ENCODE measurements at places on chromosomes 6 and 20.

- DNase-seq, result no peak
These were observed 13.1 kb upstream of the PBOV1 start for GRCh38 chr6:138231381-138231886.

DNA sequence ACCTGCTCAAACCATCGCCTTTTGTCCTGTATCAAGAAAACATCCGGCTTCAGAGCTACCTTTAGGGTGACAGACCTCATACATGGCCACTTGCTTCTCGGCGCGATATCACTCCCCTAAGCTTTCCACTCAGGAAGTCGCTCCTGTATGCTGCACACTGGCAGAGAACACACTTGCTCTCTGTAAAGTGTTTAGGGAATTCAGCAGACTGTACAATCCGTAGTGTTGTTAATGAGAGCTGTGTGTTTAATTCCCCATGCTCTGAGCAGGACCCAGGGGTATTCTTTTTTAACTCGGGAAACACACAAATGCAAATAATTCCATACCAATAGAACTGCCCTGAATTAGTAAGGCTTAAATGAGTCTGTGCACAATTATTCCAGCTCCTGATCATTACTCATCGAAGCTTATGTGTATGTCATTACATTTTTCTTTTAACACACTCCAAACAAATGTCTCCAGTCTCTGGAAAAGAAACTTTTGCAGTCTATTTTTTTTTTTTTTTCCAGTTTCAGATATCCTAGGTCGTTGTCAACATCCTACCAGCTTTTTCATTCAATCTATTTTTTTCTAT, 338.7 kb upstream of the ARID1B start:
- no peak for DNase-seq

GRCh38 chr20:58822149-58822548, 28.6 kb downstream of the GNAS-AS1 start:
- no peak for DNase-seq

- DNase-seq, result no peak
These were observed 142.1 kb downstream of the MYB start for GRCh38 chr6:135323202-135323668.

GRCh38 chr20:10639737-10640556, 33.9 kb downstream of the JAG1 start:
- no peak for DNase-seq

- DNase-seq, result no peak
These were observed 105.6 kb downstream of the PSMB1 start for GRCh38 chr6:170447561-170447930.

- DNase-seq, result no peak
These were observed 5.8 kb upstream of the PACSIN1 start for GRCh38 chr6:34459899-34460593.

DNA sequence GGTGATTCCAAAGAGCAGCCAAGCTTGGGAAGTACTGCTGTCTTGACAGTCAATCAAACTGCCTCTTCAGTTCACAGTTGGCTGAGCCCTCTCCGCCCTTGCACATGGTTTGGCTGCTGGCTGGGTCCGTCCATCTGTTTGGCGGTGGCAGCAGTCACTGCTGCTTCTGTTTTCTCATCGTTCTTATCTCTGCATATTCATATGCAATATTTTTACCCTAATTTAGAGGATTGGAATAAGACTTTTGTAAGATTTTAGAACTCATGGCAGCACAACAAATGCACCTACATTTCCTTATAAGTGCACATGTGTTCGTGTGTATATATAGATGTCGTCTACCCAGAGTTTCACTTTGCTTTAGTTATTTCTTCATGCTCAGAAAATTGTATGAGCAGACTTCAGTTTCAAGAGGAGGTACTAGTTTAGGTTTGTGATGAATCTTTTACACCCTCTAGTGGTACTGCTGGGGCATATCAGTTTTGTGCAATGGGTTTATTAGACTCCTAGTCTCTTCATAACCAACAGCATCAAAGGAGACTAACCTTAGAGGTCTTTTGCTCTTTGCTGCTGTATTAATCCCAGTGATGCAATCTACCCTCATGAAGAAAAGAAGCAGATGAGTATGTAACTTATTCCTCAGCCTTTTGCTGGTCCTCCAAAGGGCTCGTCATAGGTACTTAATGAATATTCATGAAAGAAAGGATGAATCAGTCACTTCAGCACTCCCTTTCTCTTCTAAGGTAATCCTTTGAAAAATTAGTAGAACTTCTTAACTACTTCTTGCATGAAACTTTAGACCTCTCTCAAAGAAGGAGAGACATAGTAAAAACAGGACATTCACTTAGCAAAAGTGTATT, 44.3 kb downstream of the KHDC1L start:
- DNase-seq, result no peak

DNA sequence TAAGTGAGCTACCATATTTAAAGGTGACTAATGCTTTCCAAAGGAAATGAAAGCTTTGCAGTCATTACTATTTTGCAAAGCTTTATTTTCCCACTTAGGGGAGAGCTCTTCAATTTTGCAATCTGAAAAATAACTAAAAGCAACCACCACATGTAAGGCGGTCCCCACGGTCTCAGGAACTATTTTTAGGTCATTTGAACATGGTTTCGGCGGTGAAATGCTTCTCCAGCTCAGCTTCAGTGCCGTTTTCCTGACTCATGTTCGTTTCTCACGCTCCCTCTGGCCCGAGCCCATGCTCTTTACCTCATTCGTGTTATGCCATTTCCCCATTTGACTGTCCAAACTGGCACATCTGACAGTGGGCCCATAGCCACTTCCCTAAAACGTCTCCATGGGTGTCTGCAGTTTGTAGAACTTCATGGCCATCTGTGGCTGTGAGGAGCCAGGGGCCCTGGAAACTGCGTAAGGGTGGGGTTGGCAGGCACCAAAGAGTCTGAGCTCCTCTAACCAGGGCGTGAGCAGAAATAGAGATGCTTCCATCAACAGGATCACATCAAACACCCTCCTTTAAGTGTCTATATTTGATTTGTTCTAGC, 46.5 kb downstream of the ADTRP start:
- DNase-seq, result peak; percentile 33

DNA sequence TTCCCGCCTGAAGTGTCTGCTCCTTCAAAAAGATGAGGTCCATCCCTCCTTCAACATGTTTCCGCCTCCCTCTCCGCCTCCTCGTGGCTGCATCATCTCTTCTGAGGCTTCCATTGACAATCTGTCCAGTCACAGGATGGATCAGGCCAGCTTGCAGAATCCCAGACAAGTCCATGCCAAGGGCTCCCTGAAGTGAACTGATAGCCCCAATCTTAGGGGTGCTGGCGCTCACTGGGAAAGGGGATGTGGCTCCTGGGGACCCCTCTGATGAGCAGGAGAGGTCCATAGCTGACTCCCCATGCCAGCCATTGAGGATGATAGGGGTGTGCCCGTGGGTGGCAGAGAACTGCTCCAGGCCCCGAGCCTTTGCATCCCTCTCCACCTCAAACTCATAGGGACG, 48.6 kb upstream of the EMILIN3 start:
- no peak for DNase-seq

DNA sequence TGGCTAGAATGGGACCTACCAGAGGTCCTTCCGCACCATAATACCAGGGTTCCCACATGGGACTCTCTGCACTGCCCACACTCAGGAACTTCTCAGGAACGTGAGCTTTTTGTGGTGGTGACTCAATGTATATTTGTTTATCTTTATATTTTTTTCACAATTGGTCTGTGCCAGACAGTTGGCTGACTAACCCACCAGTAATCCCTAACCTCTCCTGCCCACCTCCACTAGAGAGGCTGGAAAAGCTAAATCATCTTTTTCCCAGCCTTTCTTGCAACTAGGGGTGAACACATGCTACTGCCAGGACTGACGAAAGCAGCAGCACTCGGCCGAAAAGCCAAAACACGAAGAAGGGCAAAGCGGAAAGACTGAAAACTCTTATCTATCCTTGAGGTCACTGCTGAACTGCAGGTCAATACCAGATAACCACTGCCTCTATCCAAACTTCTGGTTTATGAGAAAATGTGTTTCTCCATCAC, 112.9 kb downstream of the TRERF1 start:
- DNase-seq, result no peak

GRCh38 chr6:126127659-126128058, 141.3 kb downstream of the TRMT11 start:
- no peak for DNase-seq

DNA sequence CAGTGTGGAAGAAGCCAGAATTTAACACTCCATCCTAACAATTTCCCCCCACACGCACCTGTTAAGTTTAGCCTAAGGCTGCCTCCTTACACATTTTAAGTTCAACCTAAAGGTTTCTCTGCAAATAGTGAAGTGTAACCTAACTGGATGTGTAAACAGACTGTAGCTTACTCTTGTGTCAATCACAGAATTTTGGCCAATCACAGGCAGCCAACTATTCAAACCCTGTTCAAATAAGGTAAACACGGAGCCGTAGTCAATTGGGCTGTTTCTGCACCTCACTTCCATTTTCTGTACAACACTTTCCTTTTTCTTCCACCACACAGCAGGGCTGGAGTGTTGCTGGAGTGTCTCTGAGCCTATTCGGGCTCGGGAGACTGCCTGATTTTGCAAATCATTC, 92.1 kb downstream of the ISM1 start:
- no peak for DNase-seq

DNA sequence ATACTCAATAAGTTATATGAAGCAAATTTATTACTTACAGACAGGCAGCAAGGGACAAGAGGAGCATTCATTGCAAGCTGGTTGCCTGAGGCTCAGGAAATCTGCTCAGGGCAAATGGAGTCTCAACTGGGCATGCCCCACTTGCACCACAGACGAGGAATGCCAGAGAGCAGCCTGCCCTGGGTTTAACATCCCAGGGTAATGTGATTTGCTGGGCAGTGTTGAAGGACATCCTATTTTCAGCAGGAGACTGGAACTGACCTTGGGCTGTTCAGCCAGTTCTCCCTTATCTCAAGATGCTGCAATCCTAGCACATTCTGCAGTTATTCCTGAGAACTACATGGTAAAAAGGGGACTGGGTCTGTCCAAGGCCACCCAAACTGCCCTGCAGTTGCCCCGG, 3.8 kb upstream of the ENTPD6 start:
- DNase-seq, result no peak

GRCh38 chr6:157249826-157250225, 73.5 kb downstream of the TMEM242 start:
- no peak for DNase-seq

GRCh38 chr6:117955684-117956256, 48.7 kb downstream of the SLC35F1 start:
- no peak for DNase-seq

DNA sequence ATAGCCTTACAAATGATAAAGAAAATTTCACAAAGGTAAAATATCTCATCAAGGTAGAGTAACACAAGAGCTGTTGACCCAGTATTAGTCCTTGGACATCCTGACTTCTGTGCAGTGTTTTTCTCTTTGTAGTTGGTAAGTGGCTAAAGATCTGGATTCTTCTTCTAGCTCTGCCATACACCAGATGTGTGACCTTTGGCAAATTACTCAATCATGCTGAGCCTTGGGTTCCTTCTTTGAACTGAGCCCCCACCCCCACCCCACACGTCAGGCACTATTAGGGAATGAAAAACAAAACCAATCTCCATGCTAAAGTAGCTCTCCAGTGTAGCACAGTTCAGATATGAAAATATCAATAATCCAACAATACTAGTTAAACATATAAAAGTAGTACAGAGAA, 15.1 kb upstream of the TRIM39 start:
- DNase-seq, result no peak

DNA sequence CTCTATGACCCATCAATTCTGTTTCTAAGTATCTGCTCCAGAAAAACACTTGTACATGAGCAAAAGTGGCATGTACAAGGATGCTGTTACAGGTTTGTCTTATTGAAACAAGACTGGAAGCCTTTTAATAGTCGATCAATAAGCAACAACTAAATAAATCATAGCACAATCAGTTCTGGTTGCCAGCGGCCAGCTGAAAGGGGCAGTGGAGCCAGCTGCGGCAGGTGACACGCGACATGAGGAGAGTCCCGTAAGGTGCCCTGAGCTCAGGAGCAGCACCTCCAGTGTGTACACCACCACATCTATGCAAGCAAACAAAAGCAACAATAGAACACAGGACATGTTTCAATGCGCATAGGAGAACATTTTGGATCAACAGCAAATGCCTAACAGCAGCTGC, 20.7 kb upstream of the NNAT start:
- DNase-seq, result no peak

DNA sequence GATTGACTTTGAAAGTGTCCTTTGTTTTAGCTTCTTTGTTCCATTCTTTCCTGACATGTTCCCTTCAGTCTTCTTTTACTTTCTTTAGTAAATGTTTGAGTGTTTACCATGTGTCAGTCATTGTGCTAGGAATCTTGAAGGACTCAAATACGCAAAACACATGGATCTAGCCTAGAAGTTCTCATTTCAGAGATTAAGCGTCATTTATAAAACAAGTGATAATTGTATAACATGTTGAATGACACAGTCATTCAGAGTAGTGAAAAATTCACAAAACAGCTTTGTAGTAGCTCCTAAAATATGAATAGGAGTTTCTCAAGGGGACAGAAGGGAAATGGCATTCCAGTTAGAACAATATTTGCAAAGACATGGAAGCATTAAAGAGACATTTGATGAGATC, 66.9 kb downstream of the MACROD2 start:
- DNase-seq, result no peak

DNA sequence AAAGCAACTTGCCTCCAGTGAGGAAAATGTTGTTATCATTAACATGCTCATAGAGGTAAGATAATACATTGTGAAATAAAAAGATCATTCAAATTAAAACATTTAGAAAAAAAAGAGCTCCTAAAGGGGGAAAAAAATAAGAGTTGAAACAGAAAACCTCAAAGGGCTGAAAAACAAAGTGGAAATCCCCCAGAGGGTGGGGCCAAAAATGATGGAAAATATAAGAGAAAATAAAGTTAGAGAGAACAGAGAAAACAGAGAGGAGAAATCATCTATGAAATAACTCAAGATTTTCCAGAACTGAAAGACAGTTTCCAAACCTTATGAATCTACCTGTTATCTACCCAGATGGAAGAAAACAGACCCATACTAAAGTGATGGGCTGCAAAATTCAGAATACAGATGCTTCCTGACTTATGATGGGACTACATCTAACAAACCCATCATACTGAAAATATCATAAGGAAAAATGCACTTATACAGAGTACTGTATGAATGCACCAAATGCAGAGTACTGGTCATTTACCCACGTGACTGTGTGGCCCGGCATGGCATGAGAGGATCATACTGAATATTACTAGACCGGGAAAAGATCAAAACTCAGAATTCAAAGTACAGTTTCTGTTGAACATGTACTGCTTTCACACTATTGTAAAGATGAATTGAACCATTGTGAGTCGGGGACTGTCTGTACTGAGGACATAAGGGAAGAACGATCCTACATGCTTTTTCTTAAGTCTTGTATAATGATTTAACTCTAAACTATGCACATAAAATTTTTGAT, 4.0 kb downstream of the ZBTB24 start:
- no peak for DNase-seq
